NCI-H446 (cell line): ENCODE measurements at places on chromosomes 4 and X.

- DNase-seq = no peak
Observed at GRCh38 chrX:19360903-19361302, 17.2 kb downstream of the PDHA1 start.

DNA sequence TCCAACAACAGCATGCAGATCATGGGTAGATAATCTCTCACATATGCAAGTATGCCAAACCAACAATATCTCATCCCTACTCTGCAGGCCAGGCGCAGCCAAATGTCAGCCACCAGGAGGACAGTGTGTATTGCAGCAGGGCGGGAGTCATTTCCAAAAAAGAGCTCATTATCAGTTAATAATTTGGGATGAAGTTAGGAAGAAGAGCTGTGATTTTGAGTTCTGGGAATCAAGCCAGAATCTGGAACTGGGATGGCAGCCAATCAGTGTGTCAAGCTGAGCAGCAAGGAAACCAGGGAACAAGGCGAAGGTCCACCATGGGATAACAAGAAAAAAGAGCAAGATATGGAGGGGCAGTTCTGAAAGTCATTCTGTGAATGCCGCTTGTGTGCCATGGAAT lies 88.2 kb upstream of the CAMK2D start:
- peak; percentile 90 for DNase-seq

DNA sequence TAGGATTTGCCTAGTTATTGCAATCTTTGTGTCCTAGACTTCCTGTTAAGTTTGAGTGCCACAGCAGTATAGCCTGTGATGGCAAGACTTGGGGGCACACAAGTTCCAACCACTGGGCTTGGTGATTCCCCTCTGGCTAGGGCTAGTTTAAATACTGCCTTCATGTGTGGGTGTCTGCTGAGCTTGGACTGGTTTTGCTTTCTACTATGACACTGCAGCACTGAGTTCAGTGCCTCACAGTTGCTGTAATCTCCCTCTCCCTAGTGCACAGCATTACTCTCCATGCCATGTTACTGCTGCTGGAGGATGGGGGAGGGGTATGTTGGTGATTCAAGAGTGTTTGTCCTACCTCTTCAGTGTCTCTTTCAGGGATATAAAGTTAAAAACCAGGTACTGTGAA lies 379.6 kb downstream of the IL15 start:
- DNase-seq = no peak

GRCh38 chr4:13547485-13548041 lies 3.3 kb upstream of the NKX3-2 start:
- peak; percentile 22 for DNase-seq

DNA sequence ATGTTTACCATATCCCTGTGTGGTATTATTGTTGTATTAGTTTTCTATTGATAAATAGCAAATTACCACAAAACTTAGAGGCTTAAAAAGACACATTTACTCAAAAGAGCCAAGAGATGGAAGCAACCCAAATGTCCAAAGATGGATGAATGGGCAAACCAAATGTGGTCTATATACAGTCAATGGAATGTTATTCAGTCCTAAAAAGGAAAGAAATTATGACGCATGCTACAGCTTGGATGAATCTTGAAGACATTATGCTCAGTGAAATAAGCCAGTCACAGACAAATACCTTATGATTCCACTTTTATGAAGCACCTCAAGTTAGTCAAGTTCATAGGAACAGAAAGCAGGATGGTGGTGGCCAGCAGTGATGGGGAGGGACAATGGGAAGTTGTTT lies 144.7 kb downstream of the QDPR start:
- no peak for DNase-seq

GRCh38 chr4:32607978-32608377 lies 1887.8 kb downstream of the PCDH7 start:
- no peak for DNase-seq

DNA sequence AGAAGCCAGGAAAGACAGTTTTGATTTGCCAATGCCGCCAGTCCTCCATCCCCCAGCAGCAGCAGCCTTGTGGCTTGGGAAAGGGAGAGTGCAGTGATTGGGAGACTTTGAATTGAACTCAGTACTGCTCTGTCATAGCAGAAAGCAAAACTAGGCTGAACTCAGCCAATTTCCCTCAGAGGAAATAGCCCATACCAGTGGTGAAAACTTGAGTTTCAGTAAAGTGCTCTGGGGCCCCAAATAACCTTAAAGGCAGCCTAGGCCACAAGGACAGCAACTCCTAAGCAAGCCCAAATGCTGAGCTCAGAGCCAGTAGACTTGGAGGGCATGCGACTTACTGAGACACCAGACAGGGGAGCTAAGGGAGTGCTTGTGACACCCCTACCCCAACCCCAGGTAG lies 2.0 kb upstream of the PROM1 start:
- no peak for DNase-seq

DNA sequence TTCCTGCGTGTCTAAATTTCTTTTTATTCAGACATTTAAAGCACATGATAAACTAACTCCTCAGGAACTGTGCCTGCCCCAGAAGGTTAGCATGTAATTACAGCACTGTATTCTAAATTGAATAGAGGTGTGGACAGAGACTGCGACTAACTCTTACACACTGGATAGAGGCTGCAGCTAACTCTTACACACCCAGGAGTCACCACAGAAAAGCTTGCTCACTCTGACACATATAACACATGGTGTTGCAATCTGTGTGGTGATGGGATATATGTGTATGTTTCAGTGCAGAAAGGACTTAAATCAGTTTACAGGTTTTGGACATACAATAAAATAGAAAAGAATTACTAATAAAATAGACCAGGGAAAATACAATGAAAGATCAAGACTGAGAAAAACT lies 41.5 kb downstream of the SMAD1 start:
- no peak for DNase-seq

GRCh38 chr4:18508786-18509185 lies 487.2 kb upstream of the LCORL start:
- DNase-seq = no peak

- DNase-seq = peak; percentile 57
Observed at GRCh38 chr4:105715692-105716278, 7.2 kb downstream of the GSTCD start.

DNA sequence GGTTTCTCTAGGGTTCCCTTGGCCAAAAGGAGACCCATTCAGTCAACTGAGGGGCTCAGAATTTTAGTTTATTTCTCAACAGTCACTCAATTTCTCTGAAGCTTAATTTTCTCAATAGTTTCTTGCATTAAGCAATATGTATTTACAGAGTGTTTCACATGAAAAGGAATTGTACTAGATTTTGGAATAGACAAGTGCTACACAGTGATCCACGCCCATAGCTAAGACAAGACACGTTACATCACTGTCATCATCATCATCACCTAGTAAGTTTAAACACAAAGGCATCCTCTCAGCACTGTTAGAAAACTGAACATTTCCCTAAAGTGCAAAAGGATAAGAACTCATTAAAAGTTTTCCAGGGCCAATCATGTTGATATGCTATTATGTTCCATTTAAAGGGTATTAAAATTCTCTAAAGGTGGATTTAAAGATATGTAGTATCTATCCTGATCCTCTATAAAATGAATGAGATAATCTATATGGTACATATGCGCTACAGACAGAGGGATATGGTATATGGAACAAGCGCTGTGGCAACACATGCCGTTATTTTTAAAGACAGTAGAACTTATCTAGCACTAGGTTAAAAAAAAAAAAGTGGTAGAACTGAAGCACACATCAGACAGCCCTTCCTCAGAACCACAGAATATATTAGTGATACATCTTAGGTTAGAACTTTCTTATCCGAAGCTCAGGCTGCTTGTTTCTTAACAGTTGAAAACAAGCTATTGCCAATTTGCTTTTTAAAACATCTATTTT lies 12.1 kb downstream of the PPA2 start:
- no peak for DNase-seq

- no peak for DNase-seq
Observed at GRCh38 chr4:2924286-2924685, 38.9 kb downstream of the NOP14 start.

- DNase-seq = peak; percentile 24
Observed at GRCh38 chrX:13906093-13906492, 89.2 kb upstream of the GPM6B start.

DNA sequence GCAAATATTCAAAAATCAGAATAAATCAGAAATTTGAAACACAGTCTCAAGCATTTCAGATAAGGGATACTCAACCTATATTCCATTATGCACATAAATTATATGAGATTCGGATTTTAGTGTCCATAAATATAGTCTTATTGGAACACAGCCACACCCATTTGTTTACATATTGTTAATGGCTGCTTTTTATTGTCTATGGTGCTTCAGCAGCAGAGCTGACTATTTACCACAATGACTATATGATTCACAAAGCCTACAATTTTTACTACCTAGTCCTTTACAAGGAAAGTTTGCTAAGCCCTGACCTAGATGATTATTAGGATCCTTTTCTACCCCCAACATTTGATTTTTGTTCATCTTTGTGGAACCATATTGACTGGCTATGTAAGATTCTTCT lies 63.9 kb downstream of the IL1RAPL1 start:
- DNase-seq = no peak

DNA sequence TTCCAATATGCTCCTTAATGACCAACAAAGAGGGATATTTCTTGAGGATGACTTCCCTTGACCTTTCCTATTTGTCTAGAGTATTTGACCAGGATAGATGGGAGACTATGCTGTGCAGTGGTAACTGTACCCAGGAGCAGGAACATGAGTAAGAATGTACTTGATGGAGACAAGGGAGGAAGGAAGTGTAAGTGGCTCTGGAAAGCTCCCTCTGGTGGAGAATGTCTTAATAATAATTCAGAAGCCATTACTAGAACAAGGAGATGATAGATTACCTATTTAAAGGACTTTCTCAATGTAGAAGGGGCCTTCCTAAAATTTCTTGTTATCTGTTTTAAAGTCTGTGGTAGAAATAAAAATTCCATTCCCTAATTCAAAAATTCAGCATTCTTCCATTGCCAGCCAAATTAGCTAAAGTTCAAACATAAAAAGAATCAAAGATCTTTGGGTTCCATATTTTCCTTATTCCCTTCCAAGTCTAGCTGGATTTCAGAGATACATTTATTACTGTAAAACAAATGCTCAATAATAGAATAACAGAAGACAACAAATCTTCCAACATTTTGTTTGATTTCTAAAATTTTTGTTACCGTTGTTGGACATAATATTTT lies 83.8 kb downstream of the GRID2 start:
- peak; percentile 49 for DNase-seq
